Stimulated activated CD8-positive, alpha-beta memory T cell treated with anti-CD3 and anti-CD28 coated beads, Interleukin-7, amount 100 ng/mL, for 1 hour (primary cell): ENCODE measurements at places on chromosomes 7 and 10.

DNA sequence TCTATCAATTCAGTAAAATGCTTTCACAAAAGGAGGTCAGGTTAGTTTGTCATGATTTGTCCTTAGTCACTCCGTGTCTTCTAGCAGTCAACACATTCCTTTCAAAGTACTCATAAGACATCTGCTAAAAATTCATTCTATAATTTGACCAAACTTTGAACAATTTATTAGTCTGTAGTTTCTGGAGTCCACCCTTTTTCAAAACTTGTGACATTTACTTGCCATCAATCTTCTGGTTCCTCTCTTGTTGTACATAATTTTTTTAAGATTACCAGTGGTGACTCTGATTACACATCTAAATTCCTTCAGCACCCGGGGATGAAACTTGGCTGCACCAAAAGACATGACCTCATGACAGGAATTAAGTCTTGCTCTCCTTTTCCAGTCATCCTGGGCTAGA, 130.1 kb downstream of the NEBL start:
- DNase-seq: no peak

GRCh38 chr10:22598478-22598877, 115.9 kb downstream of the PIP4K2A start:
- no peak for DNase-seq

DNA sequence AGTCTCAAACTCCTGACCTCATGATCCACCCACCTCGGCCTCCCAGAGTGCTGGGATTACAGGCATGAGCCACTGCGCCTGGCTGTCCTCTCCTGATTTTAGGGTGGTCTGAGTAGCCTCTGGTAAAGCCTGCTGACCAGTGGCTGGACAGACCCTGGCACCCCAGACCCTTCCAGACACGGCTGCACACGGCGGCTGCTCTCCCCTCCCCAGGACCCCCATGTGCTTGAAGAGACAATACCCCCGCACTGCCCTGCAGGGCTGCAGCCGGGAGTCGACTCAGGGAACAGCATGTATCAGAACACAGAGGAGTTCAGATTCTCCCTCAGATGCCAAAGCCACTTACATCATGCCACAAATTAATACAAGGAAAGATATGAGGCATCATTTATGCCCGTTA, 58.3 kb upstream of the CFAP46 start:
- DNase-seq: no peak

DNA sequence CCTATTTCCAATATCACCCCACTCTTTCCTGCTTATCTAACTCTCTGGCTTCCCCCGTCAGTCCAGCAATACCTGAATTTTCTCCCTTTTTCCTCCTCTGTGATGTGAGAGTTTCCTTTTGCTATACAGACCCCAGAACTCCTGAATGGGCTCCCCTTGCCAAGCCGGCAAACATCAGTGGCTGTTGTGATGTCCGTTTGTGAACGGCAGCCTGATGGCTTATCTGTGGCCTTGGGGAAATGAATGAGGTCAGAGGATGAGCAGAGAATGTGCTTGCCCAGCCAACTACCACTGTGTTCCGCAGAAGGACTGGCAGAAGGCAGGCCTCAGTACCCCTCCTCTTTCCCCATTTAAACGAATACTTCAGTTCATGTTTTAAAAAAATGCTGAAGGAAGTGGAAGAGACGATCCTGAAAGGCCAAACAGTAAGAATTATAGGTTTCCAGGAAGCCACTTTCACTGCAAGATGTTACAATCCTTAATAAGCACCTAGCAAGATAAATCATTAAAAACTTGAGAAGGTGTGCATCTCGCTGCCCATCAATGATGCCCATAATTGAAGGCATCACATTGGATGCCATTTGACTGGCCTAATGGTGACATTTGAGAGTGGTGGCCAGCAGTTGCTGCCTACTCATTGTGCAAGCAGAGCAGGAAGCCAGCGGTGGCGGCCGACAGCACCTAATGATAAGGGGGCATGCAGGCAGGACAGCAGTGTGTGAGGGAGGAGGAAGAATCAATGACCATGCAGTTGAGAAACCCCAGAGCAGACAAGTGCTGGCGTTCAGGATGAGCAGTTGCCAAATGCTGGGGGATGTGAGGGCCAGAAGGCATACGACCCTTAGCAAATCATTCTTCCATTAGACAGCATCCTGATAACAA, 31.5 kb downstream of the SLC18A2 start:
- DNase-seq: no peak

GRCh38 chr10:14536241-14537213, 205.8 kb upstream of the FRMD4A start:
- no peak for DNase-seq

DNA sequence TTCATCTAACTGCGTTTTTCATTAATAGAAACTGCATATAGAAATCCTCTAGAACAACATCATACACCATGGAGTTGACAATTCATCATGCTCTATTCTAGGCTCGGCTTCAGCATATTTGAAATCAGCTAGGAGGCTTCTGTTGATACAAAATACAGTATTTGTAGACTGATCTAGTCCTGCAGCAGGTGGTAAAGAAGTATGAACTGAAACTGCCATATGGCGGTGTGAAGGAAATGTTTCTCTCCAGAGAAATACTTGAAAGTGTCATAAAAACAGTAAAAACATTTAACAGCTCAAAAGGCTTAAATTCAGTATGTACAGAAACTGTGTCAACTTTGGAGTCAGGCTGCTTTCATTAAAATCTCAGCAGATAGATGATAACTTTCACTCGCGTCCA, 32.0 kb upstream of the MYO3A start:
- no peak for DNase-seq

- no peak for DNase-seq
Measured at GRCh38 chr10:116121640-116122525, 151.1 kb downstream of the GFRA1 start.

- DNase-seq: no peak
Measured at GRCh38 chr7:106050002-106050745, 61.9 kb downstream of the SYPL1 start.

GRCh38 chr7:158602905-158603772, 15.5 kb upstream of the PTPRN2 start:
- no peak for DNase-seq

DNA sequence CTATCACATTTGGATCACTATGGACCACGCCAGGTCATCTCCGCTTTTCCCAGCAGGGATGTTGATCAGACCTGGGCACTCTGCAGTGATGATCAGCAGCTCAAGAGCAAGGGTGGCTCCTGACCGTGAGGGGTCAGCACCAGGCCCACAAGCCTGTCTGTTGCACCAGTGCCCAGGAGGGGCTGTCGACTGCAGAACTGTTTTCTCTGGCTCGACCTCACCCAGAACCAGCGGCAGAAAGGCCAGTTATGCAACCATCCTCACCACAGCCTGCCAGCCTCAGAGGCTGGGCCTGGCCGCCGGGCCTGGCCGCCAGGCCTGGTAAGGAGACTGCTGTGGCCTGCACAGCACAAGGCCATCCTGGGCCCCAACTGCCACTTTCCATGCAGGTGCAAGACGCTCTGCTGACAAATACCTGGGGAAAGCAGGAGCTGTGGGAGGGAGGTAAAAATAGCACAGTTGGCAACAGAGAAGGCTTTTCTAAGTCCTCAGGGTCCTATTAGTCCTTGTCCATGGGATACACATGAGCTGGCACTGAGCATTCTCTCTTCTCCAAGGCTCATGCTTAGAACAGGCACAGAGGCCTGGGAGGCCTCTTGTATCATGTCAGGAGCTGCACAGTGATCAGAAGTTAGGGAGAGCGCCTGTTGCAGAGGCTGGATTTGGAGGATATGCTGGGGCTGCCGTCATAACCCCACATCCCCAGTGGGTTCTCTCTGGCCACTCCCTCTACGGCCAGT, 17.5 kb downstream of the KCNMA1 start:
- DNase-seq: no peak

DNA sequence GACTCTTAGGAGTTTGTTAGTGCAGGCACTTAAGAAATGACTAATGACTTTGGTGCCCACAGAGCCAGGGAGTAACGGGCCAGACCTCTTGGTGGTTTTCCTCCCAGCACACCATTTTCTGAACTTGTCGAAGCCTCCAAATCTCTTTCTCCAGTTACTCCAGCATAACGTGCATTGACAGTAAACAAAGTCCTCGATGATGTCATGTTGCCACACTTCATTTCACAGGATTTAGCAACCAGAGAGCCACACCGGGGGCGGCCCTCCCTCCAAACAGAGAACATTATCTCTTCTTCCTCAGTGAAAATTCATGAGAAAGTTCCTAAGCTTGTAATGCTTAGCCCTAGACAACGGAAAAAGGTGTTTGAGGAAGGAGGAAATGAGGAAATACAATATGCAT, 4.0 kb upstream of the SVOPL start:
- no peak for DNase-seq

GRCh38 chr10:95688648-95689047, 5.1 kb downstream of the TCTN3 start:
- DNase-seq: no peak

DNA sequence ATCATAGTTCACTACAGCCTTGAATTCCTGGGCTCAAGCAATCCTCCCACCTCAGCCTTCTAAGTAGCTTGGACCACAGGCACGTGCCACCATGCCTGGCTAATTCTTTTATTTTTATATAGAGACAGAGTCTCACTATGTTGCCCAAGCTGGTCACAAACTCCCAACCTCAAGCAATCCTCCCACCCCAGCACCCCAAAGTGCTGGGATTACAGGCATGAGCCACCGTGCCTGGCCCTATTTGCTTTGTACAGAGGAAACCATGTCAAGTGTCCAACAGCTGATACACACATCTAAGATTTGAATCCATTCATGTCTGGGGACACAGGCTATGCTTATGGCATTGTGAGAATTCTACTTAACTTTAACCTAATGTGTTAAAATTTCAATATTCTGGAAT, 29.9 kb upstream of the MPP7 start:
- no peak for DNase-seq

- DNase-seq: no peak
Measured at GRCh38 chr10:60978287-60979115, 34.5 kb upstream of the RHOBTB1 start.

DNA sequence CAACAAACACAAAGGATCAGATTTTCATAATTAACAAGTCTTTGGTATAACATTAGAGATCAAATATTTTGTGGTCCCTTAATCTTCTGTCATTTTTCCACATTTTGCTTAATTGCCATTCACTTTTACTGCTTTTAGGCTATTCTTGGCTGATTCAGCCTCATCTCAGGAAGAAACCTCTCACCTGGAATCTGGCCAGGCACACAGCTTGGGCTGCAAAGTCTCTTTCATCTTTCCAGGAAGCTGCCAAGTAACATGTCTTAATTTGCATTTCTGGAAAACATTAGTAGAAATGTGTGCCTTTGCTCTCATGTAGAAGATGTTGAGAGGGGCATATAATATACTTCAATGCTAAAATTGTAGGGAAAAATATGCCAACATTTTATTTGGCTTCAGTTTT, 174.2 kb upstream of the STEAP4 start:
- no peak for DNase-seq

DNA sequence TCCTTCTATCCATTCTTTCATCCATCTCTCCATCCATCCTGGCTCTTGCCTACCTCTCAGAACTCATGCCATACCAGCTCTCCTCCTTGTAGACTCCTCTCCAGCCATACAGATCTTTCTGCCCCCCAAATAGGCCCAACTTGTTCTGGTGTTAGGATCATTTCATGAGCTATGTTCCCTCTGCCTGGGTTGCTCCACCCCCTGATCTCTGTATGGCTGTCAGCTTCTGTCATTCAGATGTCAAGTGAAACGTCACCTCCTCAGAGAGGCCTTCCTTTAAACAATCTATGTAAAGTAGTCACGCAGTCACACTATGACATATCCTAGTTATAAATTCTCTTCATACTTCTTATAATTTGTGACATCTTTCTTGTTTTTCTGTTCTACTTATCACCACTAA, 42.3 kb upstream of the PNLIPRP3 start:
- no peak for DNase-seq

GRCh38 chr7:81029511-81029910, 110.7 kb upstream of the SEMA3C start:
- DNase-seq: no peak

DNA sequence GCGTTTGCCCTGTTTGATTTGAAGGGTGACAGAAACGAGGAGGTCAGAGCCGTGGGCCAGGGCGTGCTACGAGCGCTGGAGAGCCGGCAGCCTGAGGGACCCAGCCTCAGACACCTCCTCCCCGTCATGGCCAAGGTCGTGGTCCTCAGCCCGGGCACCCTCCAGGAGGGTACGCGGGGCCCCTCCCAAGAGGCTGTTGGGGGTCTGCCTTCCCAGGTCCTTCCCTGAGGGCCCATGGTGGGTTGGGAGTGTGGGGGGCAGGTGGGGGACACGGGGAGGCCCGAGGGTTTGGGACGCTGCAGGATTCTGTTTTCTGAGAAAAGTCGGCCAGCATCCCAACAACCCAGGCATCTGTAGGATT, 7.8 kb downstream of the AP5Z1 start:
- DNase-seq: no peak

- no peak for DNase-seq
Measured at GRCh38 chr10:58512491-58513187, at the start of gene BICC1. Gene BICC1 (plus strand): TSS chr10:58512872. CDS start chr10:58513144, 272 bp downstream.

DNA sequence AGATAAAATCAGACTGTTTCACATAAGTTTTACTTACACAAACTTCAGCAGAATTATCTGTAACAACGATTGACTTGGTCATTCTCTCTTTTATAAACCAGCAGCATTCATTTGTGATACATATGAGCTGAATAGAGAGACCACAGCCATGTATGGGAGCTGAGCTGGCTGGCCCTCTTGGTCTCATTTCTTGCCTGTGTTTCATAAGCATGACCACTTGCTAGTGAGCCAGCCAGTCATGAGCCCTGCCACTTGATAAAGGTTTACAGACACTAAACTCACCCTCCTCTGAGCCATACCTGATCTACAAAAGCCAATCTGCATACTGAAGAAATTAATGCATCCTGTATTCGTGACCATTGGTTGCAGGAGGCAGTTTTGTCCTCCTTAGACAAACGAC, 82.1 kb downstream of the PKD1L1 start:
- no peak for DNase-seq

DNA sequence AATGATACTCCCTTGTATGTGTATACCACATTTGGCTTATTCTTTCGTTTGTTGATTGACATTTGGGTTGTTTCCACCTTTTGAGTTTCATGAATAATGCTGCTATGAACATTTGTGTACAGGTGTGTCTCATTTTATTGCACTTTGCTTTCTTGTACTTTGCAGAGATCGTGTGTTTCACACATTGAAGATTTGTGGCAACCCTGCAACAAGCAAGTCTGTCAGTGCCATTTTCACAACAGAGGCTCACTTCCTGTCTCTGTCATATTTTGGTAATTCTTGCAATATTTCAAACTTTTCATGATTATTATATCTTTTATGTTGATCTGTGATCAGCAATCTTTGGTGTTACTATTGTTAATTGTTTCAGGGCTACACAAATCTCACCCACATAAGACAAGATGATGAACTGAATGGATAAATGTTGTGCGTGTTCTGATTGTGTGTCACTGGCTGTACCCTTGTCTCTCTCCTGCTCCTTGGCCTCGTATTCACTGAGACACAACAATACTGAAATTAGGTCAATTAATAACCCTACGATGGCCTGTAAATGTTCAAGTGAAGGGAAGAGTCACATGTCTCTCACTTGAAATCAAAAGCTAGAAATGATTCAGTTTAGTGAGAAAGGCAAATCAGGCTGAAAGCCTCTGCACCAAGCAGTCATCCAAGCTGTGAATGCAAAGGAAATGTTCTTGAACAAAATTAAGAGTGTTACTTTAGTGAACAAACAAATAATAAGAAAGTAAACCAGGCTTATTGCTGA, 133.6 kb upstream of the JCAD start:
- no peak for DNase-seq
